ENCODE measurements at places on chromosomes 6 and 20.

DNA sequence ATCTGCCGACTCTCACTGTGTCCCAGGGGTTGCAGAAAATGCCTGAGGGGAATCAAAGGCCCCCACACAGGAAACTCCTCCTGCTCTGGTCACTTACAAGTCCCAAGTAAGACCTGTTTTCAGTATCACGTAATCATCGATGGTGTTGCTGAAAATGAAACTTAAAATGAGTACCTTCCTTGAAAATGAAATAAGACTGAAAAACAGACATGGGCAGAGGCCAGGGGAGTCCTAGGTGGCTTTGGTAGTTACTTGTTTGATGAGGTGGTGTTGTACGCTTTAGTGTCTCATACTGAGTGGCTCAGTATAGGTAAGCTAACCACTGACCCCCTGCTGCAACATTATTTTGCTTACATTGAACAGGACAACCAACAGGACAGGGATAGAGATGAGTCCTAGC is 43.0 kb upstream of the SYNCRIP start:
- DNase-seq, result no peak

- DNase-seq, result no peak
Measured at GRCh38 chr6:54058236-54058635, 53.0 kb upstream of the MLIP start.

- no peak for DNase-seq
Measured at GRCh38 chr6:23851522-23851921, 274.5 kb upstream of the NRSN1 start.

- no peak for DNase-seq
Measured at GRCh38 chr6:144246988-144247387, 38.1 kb upstream of the UTRN start.

DNA sequence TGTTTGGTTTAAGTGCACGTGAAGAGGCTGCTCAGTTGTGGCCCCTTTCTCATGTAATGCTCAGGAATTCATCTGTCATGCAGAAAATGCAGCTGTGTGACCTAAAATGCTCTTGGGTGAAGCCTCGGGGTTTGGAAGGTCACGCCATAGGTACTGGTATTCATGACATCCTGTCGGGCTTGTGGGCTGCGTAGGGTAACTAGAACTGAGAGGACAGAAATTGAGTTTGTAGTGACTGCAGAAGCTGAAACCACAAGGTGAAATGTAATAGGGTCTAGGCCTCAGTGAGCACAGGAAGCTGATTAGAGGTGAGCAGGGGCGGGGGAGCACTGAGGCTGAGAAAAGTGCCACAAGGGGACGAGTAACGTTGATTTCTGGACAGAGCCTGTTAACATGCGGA is 128.8 kb downstream of the SOBP start:
- DNase-seq, result no peak

DNA sequence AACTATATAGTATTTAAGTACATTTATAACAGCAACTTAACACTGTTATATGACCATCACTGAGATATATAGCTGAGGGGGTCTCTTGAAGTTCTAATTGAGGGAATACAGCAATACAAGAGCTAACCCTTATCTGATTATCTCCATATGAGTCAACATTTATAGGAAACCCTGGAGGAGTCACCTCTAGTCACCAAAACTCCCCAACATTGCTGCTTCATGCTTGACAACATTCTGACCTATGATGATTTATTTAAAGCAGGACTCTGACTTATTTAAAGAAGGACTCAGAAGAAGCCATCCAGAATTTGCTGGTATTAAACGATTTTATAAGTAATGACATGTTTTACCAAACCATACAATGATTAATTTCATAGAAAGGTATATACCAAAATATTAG is 182.6 kb upstream of the NOX3 start:
- no peak for DNase-seq

DNA sequence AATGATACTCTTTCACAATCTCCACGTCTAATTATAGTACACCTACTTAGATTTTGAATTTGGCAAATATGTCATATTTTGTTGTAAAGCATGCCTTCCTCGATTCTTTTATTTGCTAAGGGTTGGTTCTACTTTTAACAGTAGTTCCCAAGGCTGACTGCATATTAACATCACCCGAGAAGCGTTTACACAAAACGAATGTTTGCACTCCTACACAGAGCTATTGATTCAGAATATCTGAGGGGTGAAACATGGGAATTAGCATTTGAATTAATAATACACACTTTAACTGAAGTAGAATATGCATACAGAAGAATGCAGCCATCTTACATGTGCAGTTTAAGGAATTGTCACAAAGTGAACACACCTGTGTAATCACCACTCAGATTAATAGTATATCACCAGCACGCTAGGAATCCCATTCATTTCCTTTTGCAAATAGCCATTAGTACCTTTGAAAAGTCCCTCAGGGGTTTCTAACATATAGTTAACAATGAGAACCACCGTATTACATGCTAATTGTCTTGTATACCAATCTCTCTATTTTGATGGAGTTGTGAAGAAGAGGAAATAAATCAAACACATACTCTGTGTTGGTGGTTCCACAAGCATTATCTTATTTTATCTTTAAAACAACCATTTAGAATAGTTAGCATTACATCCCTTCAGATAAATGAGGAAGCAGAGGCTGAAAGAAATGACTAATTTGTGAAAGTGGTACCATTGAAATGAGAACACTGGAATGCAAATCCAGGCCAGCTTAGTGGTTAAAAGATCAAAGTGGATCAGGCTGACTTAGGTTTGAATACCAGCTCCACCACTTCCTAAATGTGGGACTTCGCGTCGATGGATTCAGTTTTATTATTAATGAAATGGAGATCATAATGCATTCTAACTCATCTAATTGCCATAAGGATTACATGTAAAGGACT is 317.6 kb downstream of the HDGFL1 start:
- DNase-seq, result no peak

DNA sequence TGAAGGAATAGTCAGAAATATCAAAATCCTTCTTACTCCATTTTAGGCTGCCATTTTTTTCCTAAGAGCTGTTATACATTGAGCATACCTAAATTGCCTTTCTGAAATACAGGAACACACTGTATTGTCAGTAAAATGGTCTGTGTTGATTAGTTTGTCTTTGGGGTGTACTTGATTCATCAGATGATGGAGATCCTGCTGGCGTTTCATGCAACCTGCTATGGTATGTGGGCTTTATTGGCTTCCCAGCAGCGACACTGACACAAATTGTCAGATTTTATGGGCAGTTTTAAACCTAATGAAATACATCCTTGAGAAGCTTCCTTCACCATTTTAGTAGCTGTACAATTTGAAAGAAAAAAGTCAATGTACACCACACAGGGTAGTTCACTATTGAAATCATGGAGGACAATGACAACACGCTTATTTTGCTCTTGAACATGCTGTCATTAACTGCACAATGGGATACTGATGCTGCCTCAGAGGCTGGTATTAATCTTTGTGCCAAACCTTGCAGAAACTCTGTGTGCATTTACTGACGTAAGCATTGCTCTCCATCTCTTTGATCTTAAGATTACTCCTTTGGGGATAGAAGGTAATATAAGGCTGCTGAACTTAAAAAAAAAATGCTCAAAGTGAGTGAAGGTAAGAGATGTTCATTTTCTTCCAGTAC is 124.9 kb downstream of the LAMA2 start:
- no peak for DNase-seq

DNA sequence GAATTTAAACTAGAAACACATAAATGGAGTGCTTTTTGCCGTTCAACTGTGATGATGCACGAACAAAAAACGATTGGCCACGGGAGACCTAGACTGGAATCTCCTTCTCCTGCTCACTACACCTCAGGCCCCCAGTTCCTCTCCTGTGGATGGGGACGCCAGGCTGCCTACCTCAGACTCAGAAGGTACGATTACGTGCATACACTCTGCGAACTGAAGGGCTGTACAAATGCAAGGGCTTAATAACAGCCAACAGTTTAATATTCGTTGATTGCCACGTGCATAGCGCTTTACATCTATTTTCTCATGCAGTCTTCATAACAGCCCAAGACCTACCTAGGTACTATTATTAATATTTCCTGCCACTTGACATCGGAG is 495 bp upstream of the ARMC2 start:
- no peak for DNase-seq

DNA sequence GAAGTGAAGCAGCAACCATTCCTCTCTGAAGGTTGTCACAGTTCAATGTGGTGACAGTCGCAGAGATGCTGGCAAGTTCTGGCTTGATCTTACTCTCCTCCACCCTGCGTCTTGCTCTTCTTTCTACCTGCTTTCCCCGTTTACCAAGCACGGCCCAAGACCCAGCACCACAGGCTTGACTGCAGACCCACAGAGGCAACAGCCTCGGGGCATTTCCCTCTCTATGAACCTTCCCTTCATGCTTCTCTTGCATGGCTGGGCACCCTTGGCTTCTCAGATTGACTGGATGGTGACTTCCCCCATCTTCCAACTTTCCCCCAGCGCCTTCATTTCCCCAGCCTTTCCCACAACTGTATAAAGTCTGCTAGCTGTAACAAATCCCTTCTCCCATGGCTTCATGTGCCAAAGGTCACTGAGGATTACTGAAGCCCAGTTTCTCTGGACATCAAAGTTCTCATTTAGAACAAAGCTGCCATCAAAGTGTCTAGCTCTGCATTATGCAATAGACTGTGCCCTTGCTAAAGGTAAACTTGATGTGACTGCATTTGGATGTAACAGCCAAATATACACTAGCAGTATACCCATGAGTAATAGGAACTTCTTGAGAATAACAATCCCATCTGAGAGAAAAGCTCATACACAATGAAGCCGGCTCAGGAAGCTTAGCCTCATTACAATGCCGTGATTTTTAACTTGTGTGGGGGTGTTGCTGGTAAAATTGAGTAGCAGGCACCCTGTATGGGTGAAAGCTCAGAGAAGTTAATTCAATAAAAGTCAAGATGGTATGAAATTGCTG is 723.1 kb upstream of the FLRT3 start:
- DNase-seq, result no peak

GRCh38 chr20:34571753-34572152 is 13.2 kb downstream of the MAP1LC3A start:
- no peak for DNase-seq

DNA sequence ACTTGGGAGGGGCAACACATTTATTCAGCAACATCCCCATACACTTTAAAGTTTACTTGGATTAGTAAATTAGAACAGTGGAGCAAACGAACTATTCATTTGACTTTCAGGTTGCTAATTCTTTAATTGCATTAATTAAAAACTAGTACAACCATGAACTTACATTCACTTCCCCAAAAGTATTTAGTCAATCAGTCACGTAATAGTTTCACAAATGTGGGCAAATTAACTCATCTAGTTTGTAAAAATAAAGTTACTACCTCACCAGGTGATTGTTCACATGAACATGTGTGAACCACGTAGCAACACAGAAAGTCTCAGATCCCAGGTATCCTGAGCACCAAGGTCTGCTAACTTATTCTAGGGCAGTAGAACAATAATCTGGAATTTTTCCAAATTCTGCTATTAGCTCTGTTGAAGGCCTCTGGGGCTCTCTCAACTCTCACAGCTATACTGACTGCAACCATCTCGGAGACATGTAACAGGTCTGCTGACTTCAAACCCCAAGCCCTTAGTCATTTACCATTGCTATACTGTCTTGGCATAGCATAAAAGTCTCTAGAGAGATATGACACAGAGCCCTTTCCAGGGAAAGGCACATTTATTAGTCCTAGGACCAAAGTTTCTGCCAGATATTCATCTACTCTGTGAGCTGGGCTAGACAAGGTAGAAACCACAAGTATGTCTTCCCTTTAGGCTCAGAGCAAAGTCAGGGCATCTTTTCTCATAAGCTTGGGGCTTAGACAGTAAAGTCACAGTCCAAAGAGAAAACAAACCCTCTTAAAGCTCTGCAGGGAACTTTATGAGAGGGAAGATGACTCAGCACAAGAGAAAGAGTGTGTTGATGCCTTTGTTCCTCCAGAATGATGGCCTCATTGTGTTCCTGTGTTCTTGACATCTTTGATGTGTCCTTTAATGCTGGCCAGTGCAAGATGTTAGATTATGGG is 50.9 kb upstream of the CCDC28A start:
- DNase-seq, result no peak

DNA sequence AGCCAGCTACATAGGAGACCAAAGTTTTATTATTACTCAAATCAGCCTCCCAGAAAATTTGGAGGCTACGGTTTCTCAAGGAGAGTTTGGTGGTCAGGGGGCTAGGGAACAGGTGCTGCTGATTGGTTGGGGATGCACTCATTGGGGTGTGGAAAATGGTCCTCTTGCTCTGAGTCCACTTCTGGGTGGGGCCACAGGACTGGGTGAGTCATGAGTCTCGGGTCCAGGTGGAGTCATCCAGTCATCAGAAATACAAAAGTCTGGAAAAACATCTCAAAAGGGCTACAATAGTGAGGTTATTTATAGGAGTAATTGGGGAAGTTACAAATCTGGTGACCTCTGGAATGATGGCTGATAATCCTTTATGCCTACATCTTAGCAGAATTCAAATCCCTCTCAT is 54.3 kb upstream of the SLC22A16 start:
- no peak for DNase-seq

- DNase-seq, result no peak
Measured at GRCh38 chr6:136011475-136011874, 160.0 kb downstream of the PDE7B start.

DNA sequence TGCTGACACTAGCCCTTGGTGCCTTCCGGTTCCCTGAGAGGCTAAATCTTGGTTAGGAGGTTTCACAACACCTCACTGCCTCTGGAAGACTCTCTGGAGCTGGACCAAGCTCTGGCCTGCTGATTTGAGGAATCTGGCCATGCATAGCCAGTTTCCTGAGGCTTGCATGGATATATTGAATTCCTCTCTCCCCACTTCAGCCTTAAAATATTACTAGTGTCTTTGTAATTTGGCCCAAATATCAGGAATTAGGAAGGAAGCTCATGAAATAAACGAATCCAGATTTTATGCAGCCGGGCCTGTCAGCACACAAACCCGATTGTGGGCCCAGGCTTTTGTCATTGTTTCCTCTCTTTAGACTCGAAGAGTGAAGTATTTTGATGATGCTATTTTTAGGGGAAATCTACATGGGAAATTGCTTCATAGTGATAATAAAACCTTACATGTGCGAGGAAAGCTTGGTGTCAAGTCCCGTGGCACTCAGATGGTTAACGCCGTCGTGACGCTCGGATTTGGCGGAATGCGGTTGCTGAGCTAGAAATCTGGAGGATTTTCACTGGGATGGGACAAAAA is 144.4 kb downstream of the PHACTR3 start:
- no peak for DNase-seq

DNA sequence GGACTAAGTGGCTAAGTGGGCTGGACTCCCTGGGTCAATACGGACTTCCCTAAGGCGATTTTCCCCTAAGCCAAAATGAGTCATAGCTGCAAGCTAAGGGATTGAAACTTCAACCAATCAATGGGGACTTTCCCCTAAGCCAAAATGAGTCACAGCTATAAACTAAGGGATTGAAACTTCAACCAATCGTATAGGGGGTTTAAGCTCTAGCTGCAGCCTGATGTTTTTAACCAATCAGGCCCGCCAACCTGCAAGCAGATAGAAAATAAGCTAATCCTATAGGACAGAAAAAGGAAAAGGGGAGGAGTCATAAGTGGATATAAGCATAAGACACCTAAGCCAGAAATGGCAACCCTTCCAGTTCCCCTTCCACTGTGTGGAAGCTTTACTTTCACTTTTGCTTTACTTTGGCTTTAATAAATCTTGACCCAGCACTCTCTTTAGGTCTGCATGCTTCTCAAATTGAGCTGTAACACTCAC is 655.0 kb upstream of the HS3ST5 start:
- DNase-seq, result no peak
